ENCODE measurements at places on chromosomes 7 and 10.

GRCh38 chr7:35026150-35026549 is 11.1 kb downstream of the DPY19L1 start:
- no peak for DNase-seq

- no peak for DNase-seq
These were observed 30.9 kb downstream of the TRIM8 start for GRCh38 chr10:102675011-102675665.

- no peak for DNase-seq
These were observed 105.5 kb downstream of the CHN2 start for GRCh38 chr7:29300026-29300480.

DNA sequence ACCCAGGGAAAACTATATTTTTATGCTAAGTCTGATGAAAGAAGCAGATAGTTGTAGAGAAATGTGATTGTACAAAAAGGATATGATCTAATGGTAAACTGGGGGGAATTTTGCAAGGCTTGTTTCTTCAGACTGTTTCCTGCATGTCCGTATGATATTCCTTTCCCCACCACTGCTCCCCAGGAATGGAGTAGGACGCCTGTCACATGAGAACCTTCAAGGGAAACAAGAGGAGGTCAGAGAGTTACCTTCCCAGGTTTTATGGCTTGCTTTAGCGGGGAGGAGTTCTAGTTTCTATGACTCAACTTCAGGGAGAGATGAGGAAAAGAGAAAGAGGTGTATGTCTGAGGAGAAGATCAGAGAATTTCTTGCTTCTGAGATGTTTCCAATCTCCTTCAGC is 16.4 kb upstream of the ITPRID1 start:
- DNase-seq = no peak

DNA sequence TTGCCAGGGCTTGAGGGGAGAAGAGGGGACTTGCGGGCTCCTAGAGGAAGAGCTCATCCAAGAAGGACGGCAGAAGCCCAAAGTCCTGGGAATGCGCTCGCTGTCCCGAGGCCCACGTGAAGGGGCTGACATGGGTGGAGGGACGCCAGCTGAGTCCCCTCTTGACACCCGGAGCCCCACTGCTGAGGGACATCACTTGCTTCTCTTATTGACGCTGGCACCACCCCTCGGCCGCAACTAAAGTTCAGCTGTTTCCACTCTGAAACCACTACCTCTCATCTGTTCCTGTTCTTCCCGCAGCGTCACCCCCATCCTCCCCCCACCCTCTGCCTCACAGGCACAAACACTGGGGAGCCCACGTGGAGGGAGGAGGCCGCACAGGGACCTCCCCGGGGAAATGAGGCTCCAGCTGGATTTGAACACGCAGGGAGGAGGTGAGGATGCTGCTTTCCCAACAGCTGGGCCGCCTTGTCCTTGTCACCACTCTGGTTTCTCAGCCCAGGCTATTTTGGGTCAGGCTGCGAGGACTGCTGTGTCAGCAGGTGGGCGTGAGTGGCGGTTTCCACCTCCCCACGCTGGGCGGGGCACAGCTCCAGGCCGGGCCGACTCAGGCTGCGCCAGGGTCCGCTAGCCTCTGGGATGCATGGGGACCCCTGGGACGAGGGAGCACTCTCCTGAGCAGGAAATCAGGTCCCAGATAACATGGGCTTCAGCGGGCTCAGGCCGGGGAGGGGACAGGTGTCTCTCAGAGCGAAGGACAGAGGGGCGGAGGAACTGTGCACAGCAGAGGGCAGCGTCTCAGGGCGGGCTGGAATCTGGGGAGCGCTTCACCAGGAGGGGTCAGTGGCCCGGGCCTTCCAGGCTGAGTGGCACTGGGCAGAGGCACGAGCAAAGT is 156.3 kb downstream of the ZNF248 start:
- no peak for DNase-seq

- DNase-seq = no peak
These were observed 74.8 kb downstream of the HIPK2 start for GRCh38 chr7:139702811-139703486.

DNA sequence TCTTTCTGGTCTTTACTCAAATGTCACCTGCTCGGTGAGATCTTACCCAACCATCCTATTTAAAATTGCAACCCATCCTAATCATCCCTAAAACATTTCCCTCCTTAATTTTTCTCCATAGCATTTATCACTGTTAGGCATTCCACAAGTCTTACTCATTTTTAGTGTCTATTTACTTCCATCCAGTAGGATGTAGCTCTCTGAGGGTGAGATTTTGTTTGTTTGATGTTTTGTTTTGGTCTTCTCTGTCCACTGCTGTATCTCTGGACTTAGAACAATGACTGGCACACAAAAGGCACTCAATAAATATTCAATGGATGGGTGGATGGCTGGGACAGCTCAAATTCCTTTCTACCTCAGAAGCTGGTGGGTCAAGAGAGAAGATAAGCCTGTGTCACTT is 15.8 kb upstream of the DUSP5 start:
- DNase-seq = no peak

GRCh38 chr10:1216574-1217236 is 160.5 kb downstream of the WDR37 start:
- DNase-seq = no peak

- no peak for DNase-seq
These were observed 30.2 kb downstream of the ADRA2A start for GRCh38 chr10:111107023-111107422.

DNA sequence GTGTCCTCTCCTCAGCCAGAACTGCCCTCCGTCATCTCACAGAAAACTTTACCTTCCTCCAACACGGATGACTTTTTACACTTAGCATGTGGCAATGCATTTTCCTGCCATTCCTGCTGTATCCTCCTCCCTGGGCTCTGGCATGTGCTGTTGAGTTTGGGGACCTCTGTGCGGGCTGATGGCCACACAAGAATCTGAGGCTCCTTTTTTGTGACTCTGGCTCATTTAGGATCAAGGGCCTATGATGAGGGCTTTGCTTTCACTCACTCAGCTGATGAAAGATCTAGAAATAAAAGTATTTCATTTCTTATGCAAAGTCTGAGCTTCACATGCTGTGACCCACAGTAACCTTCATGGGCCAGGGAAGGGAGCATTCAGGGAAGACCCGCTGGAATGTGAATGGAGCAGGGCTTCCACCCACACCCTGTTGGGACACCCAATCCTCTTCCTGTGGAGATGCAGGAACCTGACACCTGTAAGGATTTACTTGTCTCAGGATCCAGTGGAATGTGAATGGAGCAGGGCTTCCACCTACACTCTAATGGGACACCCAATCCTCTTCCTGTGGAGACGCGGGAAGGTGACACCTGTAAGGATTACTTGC is 500.3 kb upstream of the MKI67 start:
- DNase-seq = no peak

- no peak for DNase-seq
These were observed 137.4 kb upstream of the GRB10 start for GRCh38 chr7:50920031-50920635.

GRCh38 chr10:114823077-114823463 is 1.5 kb downstream of the FHIP2A start:
- peak; percentile 53 for DNase-seq

- DNase-seq = no peak
These were observed 76.2 kb upstream of the PPP2R2D start for GRCh38 chr10:131824371-131825149.

GRCh38 chr10:80484243-80484642 is 30.1 kb downstream of the TSPAN14 start:
- peak; percentile 61 for DNase-seq

DNA sequence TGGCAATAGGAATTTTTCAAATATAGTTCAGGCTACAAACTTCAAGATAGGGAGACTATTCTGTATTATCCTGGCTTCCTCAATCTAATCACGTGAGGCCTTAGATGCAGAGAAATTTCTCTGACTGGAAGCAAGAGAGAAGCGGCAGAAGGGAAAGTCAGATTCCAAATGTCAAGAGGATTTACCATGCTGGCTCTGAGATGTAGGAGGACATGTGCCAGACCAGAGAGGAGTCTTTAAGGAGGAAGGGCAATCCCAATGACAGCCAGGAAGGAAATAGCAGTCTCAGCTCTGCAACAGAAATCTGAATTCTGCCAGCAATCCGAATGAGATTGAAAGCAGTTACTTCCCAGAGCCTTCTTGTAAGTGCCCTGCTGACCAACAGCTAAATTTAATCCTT is 57.4 kb downstream of the NUTM2E start:
- no peak for DNase-seq

DNA sequence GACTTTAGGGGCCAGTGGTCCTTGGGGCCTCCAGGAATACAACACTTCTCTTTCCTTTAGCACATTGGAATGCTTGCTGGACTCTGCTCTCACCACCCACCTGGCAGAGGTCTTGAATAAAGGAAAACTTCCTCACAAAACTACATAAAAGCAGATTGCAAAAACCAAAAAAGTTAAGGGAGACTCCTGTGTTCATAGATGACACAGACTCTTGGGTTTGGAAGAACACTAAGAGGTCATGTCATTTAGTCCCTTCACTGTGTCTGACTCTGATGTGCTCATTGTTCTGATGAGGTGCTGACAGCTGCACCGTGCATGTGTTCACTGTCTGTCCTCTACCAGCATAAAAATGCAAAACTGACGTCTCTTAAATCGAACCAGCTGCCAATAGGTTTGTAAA is 11.4 kb downstream of the BLNK start:
- no peak for DNase-seq

DNA sequence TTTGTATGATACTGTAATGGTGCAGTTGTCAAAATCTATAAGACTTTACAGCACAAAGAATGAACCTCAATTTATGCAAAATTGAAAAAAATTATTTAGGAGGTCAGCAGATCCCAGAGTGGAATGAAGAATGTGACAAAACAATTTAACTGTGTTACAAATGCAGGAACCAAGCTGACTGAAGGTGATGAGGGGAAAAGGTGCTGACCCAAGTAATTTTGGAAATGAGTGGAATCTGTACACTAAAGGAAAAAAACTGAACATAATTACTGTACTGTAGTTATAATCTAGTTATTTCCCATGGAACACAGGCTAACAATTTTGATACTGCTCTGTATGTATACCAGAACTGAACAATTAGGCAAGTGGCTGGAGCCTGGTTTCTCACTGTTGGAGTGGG is 31.2 kb upstream of the ZCCHC24 start:
- no peak for DNase-seq

GRCh38 chr10:13296476-13296875 is 3.4 kb downstream of the PHYH start:
- no peak for DNase-seq

GRCh38 chr7:18835001-18835690 is 282.3 kb downstream of the TWIST1 start:
- DNase-seq = no peak

DNA sequence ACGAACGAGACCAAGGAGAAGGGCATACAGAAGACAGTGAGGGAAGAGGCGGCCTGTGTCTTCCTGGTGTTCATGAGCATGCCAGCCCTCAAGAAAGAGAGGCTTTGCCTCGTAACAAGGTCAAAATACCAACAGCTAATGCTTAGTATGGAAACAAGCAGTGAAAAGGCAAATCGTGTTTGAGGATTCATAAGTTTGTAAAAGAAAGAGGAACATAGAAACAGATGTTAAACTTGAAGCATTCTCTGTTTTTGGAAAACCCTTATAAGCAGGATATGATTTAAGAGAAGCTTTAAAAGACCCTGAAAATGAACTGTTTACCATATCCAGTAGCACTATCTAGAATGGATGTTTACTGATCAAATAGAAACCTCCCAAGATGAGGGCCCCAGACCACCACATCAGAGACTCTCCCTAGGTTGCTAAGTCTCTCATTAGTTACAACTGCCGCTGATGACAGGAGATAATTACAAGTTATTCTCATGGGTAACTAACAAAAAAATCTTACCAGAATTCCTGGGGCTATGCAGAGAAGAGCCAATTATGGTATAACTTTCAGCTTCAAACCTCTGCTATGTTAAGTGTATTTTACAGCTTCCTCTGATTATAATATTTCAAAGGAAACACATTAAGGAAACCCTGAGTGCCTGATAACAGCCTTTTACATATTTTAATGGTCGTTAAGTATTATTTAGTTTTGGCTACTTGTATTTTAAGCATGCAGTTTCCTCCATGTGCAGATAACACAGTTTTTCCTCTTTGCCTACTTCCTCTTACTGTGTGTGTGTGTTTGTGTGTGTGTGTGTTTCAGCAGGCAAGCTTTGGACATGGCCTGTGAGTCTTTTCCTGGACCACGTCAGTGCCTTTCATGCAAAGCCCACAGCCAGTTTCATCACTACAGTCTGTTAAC is 17.9 kb downstream of the JCAD start:
- DNase-seq = peak; percentile 94

GRCh38 chr10:132806110-132806509 is 20.2 kb upstream of the NKX6-2 start:
- DNase-seq = no peak

- peak; percentile 83 for DNase-seq
These were observed 33.8 kb upstream of the TRIM8 start for GRCh38 chr10:102610441-102610887.

DNA sequence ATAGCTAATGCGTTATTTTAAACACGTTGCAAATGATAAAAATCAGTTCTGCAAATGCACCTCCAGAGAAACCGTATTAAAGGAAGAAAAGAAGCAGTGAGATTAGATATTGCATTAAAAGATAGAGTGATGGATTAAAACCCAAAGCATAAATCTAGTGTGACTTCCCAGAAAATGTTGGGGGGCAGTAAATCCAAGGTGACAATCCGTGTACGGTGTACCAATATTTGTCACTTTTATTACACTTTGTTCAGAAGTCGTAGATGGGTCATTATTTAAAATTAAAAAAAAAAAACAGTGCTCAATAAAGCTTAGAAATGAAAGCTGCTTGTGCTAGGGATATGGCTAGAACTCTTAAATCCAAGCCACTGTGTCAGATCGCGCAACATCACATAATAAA is 106.4 kb downstream of the TMEM130 start:
- DNase-seq = no peak

DNA sequence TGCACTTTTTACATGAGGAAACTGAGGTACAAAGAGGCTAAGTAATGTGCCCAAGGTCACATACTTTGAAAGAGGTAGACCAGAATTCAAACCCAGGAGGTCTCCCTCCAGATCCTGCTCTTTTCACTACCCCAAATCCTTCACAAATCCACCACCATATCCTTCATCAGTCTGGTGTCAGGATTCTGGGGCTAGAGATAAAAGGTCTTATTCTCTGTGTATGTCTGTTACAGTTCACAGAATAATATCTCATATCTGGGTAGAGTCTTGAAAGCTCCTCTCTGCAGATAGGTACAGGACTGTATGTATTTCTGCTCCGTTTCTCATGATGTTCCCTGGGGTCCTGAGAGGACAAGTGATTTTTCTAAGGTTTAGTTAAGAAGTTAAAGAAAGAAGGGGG is 4.9 kb downstream of the PIK3CG start:
- DNase-seq = no peak

GRCh38 chr10:103497161-103497915 is 3.8 kb downstream of the NEURL1 start:
- no peak for DNase-seq

DNA sequence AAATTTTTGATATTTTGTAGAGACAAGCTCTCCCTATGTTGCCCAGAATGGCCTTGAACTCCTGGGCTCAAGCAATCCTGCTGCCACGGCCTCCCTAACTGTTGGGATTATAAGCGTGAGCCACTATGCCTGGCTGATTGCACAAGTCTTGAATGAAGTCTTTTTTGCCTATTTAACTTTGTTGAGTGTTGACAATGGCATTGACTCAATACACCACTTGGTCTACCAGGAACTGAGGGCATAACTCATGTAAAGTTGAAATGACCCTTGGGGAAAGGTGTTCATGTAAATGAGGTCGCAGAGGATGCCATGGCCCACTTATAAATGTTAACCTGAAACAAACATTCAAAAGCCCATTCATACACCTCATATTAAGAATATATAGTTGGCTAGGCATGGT is 7.4 kb upstream of the UCMA start:
- DNase-seq = no peak
